ENCODE measurements at places on chromosomes 1 and 21. TPM values are rescaled to one million over a fixed set of nuclear protein-coding genes. Genes with fewer than 3 reads are reported as not detected.

DNA sequence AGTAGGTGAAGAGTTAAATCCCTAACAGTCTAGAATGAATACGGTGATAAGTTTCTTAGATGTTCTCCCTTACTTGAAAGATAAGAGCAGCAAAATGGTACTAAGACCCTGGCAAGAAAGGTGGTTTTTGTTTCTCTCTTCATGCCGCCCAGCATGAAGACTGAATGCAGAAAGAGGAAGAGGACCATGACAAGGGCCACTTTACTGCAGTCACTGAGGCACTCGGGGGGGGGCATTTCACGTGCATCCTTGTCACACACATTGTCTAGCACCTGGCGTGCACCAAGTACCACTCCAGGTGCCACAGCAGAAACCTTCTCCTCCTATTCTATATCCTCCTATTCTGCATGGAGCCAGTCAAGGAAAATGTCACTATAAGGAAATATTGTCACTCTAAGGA is 222.0 kb downstream of the TOMM20 start:
- no peak for ATAC-seq

Gene AGMAT
- 1.4 TPM for total RNA-seq

GRCh38 chr1:66947267-66947666 is 22.5 kb downstream of the MIER1 start:
- no peak for ATAC-seq

GRCh38 chr1:10553118-10553517 is 78.4 kb downstream of the PEX14 start:
- ATAC-seq: no peak

Gene PODN
- total RNA-seq: 2.6 TPM

Gene ITLN2
- total RNA-seq: 0.16 TPM
